Thoracic aorta (tissue), 2 donors: ENCODE measurements at places on chromosomes 16 and 17. TPM values are rescaled to one million over a fixed set of nuclear protein-coding genes. Genes with fewer than 3 reads are reported as not detected.

GRCh38 chr16:71408536-71408935, 33.3 kb downstream of the TLE7 start:
- DNase-seq: no peak

DNA sequence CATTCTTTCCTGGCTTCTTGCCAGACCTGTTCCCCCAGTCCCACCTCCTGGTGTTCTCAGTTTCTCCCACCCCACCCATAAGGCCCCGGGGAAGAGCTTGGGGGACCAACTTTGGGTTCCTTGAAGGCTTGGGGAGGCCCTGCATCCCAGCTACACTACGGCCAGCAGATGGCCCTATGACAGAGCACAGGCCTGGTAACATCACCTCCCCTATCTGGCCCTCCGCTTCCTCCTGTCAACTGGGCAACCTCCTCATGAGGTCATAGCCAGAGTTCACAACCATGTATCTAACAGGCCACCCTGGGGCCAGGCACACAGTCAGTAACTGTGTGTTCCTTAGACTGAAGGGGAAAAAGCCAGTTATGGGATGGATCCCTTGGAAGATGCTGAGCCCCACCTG, 31.4 kb downstream of the MYO15A start:
- DNase-seq: no peak

GRCh38 chr16:23395732-23396131, 57.3 kb downstream of the COG7 start:
- DNase-seq: no peak

- DNase-seq: no peak
These were observed 1401.0 kb downstream of the CDH11 start for GRCh38 chr16:63720848-63721247.

GRCh38 chr17:39776252-39776651, 38.5 kb downstream of the GRB7 start:
- no peak for DNase-seq

- no peak for DNase-seq
These were observed 546 bp upstream of the NDUFB10 start for GRCh38 chr16:1958715-1959268.

DNA sequence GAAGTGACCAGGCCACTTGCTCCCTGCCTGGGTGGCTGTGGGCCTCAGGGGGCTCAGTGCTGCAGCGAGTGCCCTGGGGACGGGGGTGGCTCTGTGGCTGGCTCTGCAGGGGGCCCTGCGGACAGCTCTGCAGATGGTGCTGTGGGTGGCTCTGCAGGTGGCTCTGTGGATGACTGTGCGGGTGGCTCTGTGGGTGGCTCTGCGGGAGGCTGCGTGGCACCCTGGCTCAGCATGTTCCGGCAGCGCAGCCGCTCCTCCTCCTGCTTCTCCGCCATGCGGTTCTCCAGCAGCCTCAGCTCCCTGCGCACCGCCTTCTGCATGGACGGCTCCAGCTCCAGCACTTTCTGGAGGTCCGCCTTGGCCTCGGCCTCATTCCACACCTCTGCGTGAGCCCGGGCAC, 9.5 kb downstream of the AIPL1 start:
- DNase-seq: no peak

DNA sequence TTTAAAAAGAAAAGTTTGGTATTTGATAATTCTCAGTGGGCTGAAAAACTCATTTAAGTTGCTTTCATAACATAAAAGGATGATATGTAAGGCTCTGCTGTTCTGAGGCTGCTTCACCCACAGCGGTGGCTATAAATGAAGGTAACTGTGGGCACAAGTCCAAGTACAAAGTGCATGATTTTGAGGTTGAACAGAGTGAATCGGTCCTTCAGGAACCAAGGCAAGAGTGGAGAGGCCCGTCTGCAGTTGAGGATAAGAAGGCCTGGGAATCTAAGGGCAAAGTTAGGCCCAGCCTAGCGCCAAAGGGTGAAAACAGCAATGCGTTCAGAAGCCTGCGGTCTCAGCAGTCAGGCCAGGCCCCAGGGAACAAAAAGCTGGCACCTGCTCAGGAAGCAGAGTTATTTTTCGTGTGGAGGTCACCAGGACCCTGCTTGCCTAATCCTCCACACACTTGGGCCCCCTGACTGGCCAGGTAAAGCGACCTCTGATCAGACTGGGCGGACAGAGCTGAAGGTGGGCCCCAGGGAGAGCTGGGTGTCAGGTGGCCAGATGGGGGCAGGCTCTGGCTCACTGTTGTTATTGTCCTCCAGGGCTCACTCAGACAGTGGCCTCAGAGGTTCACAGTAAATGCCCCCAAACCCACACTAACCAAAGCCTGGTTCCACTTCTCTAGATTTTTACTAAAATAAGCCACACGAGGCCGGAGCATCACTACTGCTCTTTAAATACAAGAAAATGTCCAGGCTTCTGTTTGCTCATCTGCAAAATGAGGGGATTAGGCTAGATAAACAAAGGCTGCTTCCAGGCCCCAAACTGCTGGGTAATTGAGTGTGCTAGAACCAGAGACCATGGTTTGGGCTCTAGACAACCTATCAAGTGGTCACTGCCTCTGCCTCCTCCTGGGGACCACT, 46.5 kb downstream of the TEX2 start:
- no peak for DNase-seq

DNA sequence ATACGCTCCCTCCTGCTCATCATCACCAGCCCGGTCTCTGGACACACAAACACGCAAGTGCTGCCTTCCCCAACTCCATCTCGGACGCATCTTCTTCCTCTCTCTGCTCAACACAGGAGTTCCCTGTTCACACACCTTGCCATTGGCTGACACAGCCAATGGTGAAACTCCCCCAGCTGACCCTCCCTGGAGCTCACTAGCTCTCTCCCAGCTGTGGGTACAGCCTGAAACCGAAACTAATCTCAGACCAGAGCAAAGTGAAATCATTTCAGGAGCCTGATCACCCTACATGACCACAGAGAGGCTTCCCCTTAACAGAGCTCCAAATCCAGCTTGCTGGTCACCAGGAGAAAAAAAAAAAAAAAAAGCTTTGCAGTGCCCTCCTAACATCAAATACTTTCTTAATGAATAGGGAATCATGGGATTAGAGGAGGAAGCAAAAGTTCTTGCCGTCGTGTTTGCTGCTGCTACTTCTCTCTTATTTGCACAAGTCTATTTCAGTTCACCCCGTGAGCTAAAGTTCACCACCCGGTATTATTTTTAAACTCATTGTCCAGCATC, 8.3 kb downstream of the CUEDC1 start:
- DNase-seq: no peak

DNA sequence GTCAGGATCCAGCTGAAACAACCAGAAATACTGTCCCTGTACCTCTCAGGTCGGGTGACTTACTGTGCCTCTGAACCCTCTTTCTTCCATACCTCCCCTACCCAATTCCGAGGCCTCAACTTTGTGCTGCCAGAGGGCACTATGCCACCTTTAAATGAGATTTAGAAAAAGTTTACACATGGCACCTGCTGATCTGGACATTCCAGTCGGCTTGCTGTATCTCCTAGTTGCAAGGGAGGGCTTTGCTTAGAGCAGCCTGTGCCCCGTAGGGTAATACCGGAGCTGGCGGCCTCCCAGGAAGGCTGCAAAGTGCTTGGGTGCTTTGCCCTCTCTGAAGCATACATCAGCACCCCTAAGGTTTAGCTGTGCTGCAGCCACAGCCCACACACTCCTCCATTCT, 306.0 kb upstream of the RBFOX1 start:
- DNase-seq: no peak

Gene ZNF23
- 3.9 TPM for total RNA-seq

Gene ANKRD11
- total RNA-seq: 125 TPM

DNA sequence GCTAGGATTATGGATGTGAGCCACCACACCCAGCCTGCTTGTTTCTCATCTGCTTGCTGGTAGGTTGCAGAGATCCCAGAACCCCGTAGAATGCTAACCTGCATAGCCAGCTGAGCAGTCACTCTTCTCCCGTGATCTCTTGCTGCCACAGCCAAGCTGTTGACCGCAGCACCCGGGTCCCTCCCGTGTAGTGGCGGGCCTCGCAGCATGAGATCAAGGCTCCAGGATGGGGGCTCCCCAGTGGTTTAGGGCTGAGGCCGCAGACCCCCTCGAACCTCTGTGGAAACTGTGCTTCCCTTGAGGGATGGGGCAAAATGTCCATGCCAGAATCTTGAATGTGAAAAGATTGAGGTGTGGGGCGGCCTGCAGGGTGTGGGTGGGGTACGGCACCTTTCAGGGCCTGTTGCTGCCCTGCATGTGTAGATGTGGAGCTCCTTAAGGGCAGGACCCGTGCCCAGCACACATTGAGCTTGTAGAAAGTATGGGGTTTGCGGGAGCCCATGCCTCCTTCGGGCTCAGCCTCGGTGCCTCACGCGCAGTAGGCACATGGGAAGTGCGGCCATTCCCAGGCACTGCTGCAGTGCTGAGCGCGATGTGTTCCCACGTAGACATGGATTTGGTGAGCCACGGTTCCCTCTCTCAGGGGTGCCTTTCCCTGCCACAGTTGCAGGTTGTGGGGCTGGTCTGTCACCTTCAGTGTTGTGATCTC, 99.9 kb downstream of the BANP start:
- DNase-seq: no peak

GRCh38 chr17:11241611-11242226, 706 bp downstream of the SHISA6 start:
- no peak for DNase-seq

- no peak for DNase-seq
These were observed 205.5 kb upstream of the CDH11 start for GRCh38 chr16:65327346-65327745.

DNA sequence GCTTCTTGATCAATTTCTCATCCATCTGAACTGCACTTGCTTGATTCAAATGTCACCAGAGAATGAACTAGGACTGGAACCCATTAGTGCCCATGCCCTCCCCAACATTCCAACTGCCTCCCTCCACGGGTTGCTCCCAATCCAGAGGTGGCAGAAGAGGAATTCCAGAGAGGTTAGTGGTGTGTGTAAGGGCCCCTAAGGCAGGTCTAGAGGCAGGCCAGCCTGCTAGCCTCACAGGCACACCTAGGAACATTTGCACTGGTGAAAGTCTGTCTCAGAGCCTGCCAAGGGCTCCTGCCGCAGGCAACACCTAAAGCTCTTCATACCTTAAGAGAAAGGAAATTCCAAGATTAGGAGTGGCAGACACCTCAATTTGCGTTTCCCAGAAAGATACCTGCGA, 21.2 kb upstream of the CMTM4 start:
- DNase-seq: no peak

- no peak for DNase-seq
These were observed 12.7 kb upstream of the CD300A start for GRCh38 chr17:74453665-74454196.

- DNase-seq: no peak
These were observed 51.5 kb downstream of the KNOP1 start for GRCh38 chr16:19666477-19666876.

Gene CA5A
- not detected for total RNA-seq

Gene RNFT1
- total RNA-seq: 14.9 TPM
